ENCODE measurements at places on chromosomes 7 and 10. TPM values are rescaled to one million over a fixed set of nuclear protein-coding genes. Genes with fewer than 3 reads are reported as not detected.

The SSC4D gene
- 0.13 TPM for total RNA-seq

The RTKN2 gene
- 0.80 TPM for total RNA-seq

The CTTNBP2 gene
- not detected for total RNA-seq

The CDNF gene
- 0.65 TPM for total RNA-seq

The HOXA6 gene
- total RNA-seq: not detected
